Midbrain (tissue), 1 donor: ENCODE measurements at places on chromosomes 2 and 18.

DNA sequence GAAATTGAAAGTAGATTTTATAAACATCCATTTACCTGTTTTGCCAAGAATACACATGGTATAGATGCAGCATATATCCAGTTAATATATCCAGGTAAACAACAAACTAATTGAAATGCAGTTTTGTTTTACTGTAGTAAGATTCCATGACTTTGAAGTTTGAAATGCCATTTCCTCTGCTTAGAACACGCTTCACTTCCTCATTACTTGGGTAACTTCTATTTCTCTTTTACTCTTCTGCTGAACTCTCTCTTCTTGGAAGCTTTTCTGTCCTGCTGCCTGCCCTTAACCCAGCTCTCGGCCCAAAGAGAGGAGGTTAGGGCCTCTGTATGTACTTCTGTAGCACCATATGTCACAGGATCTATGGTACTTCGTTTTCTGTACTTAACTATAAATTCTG is 14.1 kb upstream of the IL1RL2 start:
- no peak for DNase-seq

- DNase-seq, result no peak
These were observed 12.8 kb downstream of the ABCG5 start for GRCh38 chr2:43825841-43826240.

GRCh38 chr18:40380686-40381439 is 1574.2 kb upstream of the PIK3C3 start:
- no peak for DNase-seq

- no peak for DNase-seq
These were observed 22.0 kb upstream of the PNO1 start for GRCh38 chr2:68135448-68136320.

GRCh38 chr2:200668478-200668877 is 82.7 kb downstream of the AOX1 start:
- DNase-seq, result no peak

- no peak for DNase-seq
These were observed 71.3 kb downstream of the SLC25A12 start for GRCh38 chr2:171822525-171823322.

- DNase-seq, result no peak
These were observed 857.8 kb downstream of the DCDC2C start for GRCh38 chr2:4561196-4561595.

DNA sequence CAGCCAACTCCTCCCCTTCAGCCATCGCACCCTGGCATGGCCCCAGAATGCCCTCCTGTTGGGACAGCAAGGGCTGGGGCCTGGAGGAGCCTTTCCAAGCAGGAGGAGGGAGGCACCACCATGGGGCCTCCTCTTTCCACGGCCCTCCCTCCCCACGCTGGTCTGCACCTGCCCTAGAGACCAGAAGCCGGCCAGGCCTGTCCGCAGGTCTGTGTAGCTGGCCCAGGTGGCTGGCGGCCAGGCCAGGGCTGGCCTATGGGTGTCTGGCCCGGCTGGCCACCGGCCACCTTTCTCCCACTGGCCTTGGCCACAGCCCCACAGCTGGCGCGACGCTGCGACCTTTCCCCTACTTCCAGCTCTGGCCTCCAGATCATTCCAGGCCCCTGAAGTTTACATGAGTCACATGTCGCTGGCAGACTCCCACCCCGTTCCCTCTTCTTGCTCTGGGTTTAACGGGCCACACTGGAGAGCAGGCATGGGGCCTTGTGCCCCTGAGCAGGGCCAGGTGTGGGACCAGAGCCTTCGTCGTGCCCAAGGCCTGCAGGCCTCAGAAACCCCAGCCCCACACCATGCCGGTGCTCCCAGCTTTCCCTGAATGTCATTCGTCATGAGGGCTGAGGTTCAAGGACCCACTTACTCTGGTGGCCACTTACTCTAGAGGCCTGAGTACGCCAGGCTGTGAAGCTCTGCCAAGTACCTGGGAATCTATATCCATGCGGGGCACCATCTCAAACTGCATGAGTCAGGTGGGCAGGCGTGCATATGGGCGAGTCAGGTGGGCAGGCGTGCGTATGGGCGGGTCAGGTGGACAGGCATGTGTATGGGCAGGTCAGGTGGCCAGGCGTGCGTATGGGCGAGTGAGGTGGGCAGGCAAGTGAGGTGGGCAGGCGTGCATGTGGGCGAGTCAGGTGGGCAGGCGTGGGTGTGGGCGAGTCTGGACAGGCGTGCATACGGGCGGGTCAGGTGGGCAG is 33.3 kb upstream of the KLF11 start:
- DNase-seq, result peak; percentile 57

- DNase-seq, result no peak
These were observed 3.0 kb downstream of the RFTN2 start for GRCh38 chr2:197672371-197672893.

DNA sequence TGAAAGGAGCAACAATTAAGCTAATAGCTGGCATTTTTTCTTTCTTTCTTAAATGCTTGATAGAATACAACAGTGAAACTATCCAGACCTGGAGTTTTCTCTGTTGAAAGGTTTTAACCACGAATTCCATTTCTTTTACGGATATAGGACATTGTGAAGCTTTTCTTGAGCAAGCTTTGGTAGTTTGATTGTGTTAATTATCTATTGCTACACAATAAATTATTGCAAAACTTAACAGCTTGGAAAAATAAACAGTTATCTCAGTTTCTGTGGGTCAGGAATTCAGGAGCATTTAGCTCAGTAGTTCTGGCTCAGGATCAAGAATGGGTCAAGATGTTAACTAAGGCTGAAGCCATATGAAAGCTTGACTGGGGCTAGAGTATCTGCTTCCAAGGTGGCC is 11.7 kb downstream of the PHOSPHO2 start:
- no peak for DNase-seq

- no peak for DNase-seq
These were observed 23.1 kb downstream of the SFTPB start for GRCh38 chr2:85644909-85645308.

GRCh38 chr2:20366672-20367116 is 16.1 kb upstream of the PUM2 start:
- no peak for DNase-seq

- no peak for DNase-seq
These were observed 170.9 kb upstream of the SESTD1 start for GRCh38 chr2:179435566-179435965.

DNA sequence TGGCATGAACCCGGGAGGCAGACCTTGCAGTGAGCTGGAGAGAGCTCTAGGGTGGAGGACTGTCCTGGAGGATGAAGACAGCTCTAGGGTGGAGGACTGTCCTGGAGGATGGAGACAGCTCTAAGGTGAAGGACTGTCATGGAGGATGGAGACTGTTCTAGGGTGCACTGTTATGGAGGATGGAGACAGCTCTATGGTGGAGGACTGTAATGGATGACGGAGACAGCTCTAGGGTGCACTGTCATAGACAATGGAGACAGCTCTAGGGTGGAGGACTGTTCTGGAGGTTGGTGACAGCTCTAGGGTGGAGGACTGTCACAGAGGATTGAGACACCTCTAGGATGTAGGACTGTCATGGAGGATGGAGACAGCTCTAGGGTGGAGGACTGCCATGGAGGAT is 21.1 kb upstream of the KCNG2 start:
- DNase-seq, result no peak

DNA sequence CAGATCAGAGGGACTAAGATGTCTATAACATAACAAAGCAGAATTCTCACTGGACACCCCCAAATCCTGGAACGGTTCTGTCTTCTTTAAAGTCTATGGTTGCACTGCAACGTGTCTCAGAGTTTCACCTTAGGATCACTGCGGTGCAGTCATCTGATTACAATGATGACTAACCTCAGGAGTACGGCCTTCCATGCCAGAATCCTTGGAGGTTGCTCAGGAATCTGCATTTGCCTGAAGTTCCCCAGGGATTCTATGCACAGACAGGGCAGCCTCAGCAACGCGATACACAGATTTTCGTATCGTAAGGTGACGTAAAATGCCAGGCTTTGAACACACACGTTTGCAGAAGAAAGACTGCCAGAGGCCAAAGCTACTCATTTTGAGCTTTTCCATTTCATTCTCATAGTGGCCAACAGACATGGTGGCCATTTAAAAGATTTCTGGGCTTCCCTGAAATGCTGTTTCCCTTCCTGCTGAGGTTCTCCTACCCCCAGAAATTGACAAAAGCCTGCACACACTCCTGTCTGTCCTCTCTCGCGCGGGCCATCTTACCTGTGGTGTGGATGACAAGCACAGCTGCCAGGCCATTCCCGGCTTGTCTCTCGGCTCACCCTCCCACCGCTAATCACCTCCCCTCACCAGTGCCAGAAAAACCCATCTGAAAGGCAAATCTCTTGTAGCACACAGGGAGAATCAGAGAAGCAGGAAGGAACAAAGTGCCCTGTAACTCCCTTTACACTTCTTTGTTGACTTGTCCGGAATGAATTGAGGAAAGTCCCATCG is 148.8 kb downstream of the ACKR3 start:
- no peak for DNase-seq

DNA sequence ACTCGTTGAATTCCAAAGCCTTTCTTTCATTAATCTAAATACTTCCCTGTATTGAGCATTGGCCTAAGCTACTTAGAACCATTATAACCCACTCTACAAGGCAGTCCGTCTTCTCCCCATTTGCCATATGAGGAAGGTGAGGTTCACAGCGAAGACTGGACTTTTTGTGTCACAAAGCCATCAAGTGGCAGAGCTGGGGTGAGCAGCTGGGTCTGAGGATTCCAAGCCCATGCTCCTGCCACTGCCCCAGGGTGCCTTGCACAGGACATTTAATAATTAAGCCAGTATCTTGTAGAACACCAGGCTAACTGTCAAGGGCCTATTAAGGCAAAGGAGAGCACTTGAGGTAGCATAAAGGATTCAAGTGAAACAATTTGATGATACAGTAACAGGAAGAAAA is 68.8 kb upstream of the ZNF397 start:
- DNase-seq, result no peak

DNA sequence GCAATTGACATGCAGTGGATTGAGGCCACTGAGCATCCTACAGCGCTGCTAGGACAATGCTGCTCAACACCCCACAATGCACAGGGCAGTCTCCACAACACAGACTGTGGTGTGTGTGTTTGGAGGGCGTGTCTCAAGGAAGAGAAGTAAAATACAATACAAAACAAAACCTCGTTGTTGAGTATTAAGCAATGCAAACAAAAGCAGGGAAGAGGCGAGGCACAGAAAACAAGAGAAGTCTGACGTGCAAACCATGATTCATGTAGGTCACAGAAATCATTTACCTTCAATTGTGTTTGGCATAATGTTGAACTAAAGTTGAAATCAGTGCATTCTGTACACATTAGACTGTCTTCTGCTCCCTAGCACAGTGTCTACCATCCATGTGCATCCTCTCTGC is 260.9 kb downstream of the PHLPP1 start:
- DNase-seq, result peak; percentile 18

DNA sequence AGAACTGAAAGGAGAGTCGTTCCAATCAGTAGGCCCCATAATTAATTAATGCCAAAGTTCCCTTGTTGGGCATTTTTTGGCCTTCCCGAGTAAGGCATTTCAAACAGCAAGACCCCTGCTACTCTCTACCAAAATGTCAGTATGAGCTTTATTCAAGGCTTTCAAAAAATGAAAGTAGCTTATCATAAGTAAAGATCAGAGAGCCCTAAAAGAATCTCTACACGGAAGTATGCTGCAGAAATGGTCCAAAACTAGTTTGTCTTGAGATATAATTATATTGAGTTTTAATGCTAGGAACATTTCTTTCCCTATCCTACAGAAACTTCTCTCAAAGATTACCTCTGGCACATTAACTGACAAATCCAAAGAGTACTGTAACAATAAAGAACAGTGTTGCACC is 43.9 kb downstream of the RTN4 start:
- no peak for DNase-seq

- no peak for DNase-seq
These were observed 31.2 kb downstream of the STAMBP start for GRCh38 chr2:73859721-73860586.

DNA sequence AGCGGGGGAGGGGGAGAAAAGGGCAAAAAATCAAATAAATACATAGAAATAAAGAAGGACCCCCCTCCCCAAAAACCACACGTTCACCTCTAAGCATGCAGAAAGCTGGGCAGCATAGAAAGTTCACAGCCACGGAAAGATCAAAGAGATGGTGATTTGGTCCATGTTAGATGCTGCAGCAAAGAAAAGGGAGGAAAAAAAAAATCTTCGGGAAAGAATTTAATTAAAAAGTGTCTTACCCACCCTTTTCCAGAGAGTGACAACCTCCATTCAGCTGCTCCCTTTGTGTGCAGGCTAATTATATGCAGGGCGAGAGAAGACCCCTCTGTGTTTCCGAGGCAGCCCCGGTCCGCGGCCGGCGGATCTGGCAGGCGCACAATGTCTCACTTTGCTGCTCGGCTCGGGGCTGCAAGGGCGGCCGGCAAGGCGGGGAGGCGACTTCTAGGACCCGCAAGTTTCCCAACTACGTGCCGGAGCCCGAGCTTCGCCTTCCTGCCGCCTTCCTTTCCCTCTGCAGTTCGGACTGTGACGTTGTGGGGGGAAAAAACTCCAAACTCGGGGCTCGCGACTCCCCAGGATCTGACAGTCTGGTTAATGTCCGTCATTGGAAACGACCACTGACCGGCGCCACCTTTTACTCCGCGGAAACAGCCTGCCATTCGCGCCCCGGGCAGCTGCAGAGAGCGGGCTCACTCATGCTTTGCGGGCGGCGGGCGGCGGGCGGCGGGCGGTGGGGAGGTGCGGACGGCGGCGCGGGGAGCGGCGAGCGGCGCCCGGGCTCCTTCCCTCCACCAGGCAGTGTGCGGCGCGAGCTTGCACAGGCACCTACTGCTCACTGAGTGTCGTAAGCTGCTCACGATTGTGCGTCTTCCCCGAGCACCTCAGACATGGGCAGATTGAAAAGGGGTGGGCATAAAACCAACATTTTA is at the start of gene LRRTM1:
Gene LRRTM1 (minus strand): TSS at position 844 of the 929 bp plus-strand sequence. CDS start 933 bp downstream, outside the sequence.
- DNase-seq, result peak; percentile 17

DNA sequence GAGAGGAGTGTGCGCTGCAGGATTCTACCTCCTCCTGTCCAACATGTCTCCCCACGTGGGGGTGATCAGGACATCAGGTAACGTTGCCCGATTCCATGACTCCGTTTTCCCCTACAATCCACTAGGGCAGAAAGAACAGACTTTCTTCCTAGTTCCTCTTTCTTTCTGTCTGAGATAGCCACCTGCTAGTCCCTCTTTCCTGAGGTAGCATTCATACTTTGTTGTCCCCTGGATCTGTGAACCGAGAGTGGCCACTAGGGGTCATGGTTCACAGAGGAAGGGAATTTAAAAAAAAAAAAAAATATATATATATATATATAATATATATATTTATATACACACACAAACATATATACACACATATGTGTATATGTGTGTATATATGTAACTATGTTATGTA is 210.0 kb upstream of the ZNF521 start:
- no peak for DNase-seq

- no peak for DNase-seq
These were observed 76.0 kb downstream of the ALPK2 start for GRCh38 chr18:58552896-58553295.

- no peak for DNase-seq
These were observed 205.1 kb downstream of the TNS1 start for GRCh38 chr2:217797661-217798069.

DNA sequence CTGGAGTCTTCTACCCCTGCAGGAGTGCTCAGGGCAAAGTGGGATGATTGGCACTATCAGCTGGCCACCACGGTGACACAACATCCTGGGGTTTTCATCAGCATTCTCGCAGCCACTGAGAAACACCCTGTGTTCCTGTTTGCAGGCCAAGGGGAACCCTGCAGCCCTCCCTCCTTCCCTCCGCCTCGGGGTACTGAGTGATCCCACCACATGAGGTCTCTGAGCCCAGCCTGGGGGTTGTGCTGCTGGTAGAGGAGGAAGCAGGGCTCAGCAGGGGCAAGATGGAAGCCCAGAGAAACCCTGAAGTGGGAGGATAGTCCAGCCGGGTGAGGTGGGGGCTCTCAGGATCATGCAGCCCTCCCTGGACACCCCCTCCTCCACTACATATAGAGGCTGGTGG is at the start of gene OXER1:
Gene OXER1 (minus strand): TSS at position 40 of the 400 bp plus-strand sequence. CDS start 73 bp downstream, outside the sequence.
- no peak for DNase-seq
